Hematopoietic multipotent progenitor cell treated with erythropoietin and hydrocortisone succinate and interleukin-3 and kit ligand, for 6 days (in vitro differentiated cells): ENCODE measurements at places on chromosomes 3 and 15.

DNA sequence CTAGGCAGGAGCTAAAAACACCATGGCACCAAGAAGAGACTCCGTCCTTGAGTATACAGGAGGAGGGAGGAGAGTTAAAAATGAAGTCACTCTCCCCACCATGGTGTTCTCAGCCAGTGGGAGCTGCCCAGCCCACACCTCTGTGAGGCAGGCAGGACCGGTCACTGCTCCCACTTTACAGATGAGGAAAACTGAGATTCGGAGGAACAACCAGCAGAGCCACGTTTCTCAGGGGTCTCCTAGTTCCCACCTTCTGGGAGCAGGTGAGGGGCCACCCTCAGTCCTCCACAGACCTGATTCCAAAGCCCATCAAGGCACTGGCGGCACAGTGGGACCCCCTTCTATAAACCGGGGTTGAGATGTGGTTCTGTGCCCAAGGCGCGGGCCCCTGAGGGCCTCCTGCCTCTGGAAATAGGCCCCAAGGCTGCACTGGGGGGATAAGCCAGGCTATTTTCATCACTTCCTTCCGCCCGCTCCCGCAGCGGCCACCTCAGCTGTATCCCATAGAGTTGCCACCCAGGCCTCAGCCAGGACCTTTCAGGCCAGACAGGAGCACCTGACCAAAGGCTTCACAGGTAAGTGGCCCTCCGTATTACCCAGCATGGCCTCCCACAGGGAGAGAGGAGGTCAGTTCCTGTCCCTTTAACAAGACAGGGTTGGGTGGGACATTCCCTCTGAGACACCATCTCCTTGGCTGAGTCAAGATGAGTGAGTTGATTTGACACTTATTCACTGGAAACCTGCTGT lies at the start of gene GP9:
GP9 (plus strand) TSS at position 504 of the 747 bp plus-strand sequence. CDS start 961 bp downstream, outside the sequence.
- no peak for DNase-seq

- DNase-seq, result no peak
Observed at GRCh38 chr3:152056481-152056880, 183.0 kb downstream of the SUCNR1 start.

- DNase-seq, result no peak
Observed at GRCh38 chr3:111517801-111518200, 24.2 kb upstream of the CD96 start.

GRCh38 chr3:88259045-88259444 lies 109.3 kb downstream of the C3orf38 start:
- DNase-seq, result no peak

GRCh38 chr15:80931721-80932512 lies 57.7 kb downstream of the MESD start:
- DNase-seq, result no peak
